Mesothelial cell of epicardium (in vitro differentiated cells): ENCODE measurements at places on chromosomes 2 and 18.

GRCh38 chr18:79819064-79819967 is 21.6 kb downstream of the KCNG2 start:
- no peak for DNase-seq

GRCh38 chr18:55794288-55795052 is 206.5 kb upstream of the TCF4 start:
- DNase-seq: no peak

- no peak for DNase-seq
Observed at GRCh38 chr2:190443055-190443454, 34.9 kb downstream of the MFSD6 start.

DNA sequence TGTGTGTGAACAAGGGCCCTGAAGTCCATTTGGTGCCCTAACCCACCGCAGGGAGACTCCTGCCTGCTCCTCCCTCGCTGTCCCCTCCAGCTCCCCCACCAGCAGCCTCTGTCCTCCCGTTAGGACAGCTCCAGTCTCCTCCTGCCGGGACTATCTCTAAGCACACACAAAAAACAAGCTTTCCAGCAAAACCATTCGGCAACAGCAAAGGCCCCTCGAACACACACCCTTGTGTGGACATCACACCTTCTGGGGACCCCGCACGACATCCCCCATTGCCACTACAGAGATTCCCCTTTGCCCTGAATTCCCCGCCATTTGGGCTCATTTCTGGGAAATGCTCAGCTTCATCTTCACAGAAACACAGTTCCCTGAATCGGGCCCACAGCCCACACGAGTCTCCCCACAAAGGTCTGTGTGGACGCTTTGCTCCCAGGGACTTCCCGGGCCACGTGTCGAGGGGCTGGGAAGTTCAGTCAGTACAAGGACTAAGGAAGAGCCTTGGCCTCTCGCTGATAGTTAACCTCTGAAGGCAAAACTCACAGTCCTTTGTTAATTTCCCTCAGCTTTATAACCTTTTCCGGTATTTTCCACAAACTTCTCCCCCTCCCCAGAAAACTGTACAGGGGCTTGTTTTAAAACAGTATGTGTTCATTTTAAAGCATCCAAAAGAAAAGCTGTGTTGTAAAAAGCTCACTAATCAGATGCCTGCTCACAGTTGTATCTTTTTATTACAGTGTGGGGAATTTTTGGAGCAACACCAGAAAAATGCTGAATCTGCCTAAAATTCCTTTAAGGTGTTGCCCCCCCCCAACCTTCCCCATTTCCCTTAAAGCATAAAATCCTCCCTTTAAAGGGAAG is 25.9 kb downstream of the SMAD7 start:
- DNase-seq: no peak

DNA sequence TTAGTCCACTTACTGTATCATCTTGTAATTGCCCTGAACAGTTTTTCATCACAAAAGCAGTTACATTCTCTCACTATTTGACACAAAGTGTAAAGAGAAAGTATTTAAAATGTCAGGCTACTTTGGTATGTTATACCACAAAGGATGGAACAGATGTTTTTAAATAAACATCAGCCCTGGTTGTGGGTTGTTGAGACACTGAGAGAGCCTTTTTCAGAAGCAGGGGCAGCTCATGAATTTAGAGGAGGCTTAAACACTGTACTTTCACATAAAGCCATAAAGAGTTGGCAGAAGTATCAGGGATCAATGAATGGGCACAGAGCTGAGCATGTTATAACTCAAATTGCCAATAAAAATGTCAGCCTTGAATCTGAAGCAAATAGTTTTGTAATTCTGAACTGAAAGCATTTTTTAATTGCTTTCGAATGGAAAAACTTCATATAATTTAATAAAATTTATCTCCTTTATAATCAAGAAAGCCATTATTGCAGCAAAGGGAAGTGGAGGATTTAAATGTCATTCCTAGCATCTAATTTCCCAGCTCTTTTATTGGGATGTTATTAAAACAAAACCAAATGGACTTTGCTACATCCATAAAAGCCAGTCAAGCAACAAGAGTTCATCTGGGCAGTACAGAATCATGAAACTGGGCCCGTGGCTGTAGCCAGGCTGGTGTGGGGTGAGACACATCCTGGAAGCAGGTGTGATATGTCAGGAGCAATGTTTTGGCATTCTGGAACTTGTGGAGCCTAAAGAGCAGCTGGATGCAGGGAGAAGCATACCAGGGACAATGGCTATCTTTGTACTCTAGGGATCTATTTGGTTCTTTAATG is 95.1 kb upstream of the NT5C1B start:
- DNase-seq: no peak

DNA sequence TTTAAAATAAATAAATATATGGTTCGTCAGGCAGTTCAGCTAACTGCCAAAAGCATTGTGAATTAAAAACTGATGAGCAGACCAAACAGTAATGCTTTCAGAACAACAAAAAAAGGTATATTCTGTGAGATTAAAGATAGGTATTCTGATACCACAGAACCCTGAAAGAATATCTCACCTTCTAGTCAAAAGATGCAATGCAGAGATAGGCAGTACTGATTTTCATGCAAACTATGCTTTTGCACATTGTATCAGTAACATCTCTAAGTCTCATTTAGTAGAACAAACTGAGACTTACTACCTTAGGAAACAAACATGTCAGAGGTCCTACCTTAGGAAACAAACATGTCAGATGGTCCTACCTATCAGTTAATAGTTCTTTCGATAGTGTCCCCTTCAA is 32.4 kb downstream of the CUL3 start:
- no peak for DNase-seq

GRCh38 chr18:44911773-44912172 is 231.1 kb downstream of the SETBP1 start:
- DNase-seq: no peak

GRCh38 chr18:5625076-5625475 is 81.3 kb upstream of the EPB41L3 start:
- no peak for DNase-seq

DNA sequence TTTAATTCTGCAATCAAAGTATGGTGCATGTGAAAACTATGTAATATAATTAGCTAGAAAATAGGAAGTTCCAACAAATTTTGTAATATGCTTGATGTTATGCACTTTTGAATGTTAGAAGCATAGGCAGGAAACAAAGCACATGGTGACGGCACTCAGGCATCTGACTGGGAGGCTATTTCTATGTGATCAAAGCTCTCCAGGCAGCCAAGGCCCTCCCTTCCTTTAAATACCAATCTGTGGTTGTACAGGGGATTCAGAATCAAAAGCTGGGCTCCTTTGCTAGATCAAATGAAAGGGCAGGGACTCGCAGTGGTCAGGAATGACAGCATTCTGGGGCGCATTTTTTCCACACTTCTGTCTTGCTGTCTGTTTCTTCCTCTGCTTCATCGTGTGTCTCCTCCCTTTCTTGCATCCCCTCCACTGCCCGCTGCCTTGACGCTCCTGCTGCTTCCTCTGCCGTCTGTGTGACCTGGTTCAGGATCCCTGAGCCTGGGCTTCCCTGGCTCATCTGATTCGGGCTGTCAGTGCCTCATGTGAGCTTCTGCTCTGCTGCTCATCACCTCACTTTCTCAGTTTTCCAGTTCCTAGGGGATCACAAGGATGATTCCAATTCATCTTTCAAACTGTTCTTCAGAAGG is 30.9 kb downstream of the TMEM182 start:
- DNase-seq: no peak

DNA sequence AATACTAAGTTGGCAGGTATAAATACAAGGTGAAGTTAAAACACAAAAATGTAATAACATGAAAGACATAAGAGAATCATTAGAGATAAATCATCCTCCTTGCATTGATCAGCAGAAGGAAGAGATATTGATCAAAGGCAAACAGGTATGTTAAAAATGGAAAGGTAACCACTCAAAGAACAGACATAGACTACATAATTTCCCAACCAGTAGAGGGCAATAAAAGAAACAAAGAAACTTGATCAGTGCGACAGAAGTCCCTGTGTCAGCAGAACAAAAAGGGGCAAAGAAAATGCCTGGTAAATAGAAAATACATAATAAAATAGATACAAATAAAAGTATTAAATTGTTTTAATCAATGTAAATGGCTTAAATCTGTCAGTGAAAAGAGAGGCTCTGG is 53.6 kb downstream of the FAM228A start:
- no peak for DNase-seq

GRCh38 chr18:26181343-26181826 is 44.9 kb upstream of the TAF4B start:
- DNase-seq: no peak

GRCh38 chr2:48795065-48795464 is 39.5 kb upstream of the LHCGR start:
- no peak for DNase-seq
